HCT116 (cell line): ENCODE measurements at places on chromosomes 7 and 10.

DNA sequence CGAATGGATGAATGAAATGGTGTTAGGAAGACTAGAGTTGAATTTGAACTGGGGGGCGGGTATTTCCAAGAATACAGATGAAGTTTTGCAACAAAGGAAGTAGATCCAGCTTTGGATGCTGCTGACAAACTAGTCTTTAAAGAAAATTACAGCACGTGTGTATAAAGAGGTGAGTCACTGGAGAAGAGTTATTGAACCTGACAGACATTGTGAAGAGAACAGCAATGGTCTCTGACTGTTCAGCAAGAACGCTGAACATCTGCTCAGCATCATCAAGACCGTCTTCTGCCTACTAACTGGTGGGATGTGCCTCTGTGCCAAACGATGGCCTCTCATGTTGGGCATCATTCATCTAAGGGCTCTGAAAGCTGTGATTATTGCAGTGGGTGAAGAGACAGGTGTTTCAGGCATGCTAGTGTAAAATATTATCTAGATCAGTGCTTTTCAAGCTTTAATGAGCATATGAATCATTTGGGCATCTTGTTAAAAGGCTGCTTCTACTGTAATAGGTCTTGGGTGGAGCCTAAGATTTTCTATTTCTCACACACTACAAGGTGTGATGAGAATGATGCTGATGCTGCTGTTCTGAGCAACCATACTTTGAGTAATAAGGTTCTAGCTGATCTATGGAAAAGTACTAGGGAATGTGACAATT, 291.3 kb downstream of the PTEN start:
- DNase-seq, result no peak

DNA sequence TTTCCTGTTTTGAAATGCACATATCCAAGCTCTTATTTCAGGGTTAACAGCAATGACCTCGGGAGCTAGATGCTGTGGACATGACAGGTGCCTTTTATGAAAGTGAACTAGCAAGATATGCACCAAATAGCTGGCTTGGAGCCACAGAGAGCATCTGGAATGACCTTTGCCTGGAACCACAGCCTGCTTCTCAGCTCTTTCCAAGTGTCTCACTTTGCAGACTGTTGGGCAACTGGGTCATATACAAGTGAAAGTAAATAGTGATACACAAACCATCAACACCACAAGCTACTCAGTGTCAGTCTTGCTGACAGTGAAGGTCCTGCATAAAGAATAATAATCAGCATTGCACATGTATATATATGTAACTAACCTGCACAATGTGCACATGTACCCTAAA, 183.5 kb downstream of the RNF133 start:
- DNase-seq, result no peak

GRCh38 chr10:62457598-62457997, 83.4 kb downstream of the ZNF365 start:
- DNase-seq, result no peak

DNA sequence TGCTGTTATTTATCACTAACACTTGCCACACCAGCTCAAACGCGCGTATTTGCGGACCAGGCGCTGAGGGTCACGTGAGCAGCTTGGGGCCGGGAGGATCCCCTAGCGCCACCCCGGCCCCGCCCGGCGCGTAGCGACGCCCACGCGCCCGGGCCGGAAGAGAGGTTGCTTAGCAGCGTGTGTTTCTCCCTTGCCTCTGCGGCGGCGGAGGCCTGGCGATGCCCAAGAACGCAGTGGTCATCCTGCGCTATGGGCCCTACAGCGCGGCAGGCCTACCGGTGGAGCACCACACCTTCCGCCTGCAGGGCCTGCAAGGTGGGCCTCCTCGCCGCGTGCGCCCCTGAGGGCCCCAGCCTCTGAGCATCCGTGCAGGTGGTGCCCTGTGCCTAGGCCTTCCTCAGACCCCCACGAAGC, at the start of gene C10orf53:
C10orf53 (plus strand) TSS at position 172 of the 414 bp plus-strand sequence; CDS start at position 219, 47 bp downstream.
- no peak for DNase-seq

GRCh38 chr7:91553410-91553895, 289.2 kb downstream of the FZD1 start:
- DNase-seq, result no peak

GRCh38 chr7:72298912-72299311, 113.2 kb downstream of the CALN1 start:
- DNase-seq, result no peak

GRCh38 chr7:132251327-132251659, 325.0 kb downstream of the PLXNA4 start:
- no peak for DNase-seq

GRCh38 chr7:68146983-68147382, 1150.3 kb downstream of the TYW1 start:
- no peak for DNase-seq

DNA sequence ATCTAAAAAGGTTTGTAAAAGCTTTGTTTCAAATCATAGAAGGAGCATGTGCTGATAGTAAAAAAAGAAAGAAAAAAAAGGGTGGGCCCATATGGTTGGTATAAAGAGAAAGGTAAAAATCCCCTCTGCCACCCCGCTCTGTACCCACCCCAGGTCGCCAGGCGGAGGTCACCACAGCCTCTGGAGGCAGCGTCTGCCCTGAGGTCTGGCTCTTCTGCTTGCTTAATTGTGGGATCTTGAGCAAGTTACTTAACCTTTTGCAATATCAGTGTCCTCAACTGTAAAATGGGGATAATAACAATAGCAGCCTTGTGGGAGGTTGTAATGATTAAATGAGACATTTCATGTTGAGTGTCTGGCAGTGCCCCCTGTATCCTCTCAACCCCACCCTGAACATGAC, 10.7 kb upstream of the PCBD1 start:
- DNase-seq, result no peak

- DNase-seq, result no peak
Observed at GRCh38 chr7:3912291-3912690, 611.2 kb downstream of the SDK1 start.

GRCh38 chr10:70738006-70738760, 47.0 kb downstream of the TBATA start:
- no peak for DNase-seq
